ENCODE measurements at places on chromosomes 13 and 19. TPM values are rescaled to one million over a fixed set of nuclear protein-coding genes. Genes with fewer than 3 reads are reported as not detected.

DNA sequence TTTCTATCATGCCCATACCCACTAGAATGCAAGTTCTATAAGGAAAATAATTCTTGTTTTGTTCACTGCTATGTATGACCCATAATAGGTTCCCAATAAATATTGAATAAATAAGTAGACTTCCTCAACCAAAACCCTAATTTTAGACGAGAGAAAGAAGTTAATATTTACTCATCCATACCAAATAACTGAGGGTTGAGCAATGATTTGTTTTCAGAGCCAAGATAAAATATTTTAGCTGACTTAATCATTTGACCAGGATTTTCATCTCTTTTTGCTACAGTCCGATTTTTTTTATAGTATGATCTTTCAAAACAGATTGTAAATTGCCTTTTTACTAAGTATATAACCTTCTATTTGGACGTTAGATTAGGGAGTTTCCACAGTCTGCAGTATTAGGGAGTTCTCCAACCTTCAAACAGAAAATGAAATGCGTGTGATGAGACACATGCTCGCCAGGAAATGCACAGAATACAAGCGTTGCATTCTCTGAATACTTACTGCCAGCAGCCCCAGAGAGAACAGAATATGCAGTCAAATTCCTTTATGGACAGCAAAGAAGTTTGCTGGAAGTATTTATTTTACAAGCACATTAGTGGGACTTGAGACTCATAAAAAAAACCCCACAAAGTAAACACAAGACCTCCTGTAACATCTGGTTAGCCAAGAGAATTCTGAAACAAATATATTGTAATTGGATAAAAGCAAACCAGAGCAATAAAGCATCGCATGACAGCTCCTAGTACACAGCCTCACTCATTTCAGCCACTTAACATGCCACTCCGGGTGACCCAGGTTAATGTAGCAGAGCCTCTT lies 230.0 kb downstream of the MYO16 start:
- DNase-seq = no peak

- DNase-seq = no peak
These were observed 12.5 kb upstream of the MAP1S start for GRCh38 chr19:17706750-17707181.

- DNase-seq = no peak
These were observed 336.5 kb downstream of the FOXO1 start for GRCh38 chr13:40329781-40330485.

DNA sequence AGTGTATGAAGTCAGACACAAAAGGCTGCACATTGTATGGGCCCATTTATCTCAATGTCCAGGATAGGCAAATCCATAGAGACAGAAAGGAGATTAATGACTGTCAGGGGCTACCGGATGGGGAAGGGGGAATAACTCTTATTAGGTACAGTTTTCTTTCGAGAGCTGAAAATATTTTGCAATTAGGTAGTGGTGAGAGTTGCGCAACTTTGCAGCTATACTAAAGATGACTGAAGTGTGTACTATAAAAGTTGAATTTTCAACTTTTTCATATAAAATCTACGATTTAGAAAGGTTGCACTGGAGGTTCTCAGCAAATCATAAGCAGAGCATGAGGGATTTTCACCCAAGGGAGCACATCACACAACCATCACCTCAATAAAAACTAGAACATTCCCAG lies 16.1 kb upstream of the SLC15A1 start:
- no peak for DNase-seq

- no peak for DNase-seq
These were observed 1432.4 kb downstream of the UQCRFS1 start for GRCh38 chr19:27780367-27781075.

DNA sequence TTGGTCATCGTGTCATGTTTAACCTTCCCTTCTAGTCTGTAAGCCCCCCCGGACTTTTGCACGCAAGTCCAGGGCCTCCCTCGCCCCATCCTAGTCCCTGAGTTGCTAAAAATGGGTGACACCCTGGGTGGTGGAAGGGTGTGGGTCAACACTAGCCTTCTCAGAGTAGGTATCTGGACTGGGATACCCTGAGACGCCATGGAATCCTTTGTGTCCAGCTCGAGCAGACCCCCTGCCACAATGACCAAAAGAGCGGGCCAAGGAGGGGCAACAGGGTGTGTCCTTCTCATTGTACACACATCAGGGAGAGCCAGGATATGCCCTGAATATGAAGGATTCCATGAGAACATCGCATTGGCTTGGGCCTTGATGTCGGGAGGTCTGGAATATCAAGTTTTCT lies 67.5 kb upstream of the ATP12A start:
- no peak for DNase-seq

SF3A2 gene
- total RNA-seq = 153 TPM

DNA sequence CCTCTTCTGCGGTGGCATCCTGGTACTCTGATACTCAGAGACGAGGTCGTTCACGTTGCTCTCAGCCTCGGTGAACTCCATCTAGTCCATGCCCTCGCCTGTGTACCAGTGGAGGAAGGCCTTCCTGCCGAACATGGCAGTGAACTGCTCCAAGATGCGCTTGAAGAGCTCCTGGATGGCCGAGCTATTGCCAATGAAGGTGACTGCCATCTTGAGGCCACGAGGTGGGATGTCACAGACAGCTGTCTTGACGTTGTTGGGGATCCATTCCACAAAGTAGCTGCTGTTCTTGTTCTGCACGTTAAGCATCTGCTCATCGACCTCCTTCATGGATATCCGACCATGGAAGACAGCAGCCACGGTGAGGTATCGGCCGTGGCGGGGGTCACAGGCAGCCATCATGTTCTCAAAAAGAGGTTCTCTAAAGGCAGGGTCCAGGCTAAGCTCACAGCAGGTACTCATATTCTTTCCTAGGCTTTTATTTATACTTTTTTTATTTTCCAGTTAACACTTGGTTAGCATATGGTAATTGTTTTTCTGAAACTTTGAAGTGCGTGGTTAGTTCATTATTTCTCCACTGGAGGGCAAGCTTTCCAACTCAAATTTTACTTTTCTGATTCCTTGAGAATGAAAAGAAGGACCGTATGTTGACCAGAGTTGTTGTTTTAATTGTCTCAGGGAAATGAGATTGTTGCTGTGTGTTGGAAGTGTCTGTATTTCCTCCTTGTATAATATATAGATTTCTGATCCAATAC lies 72.4 kb upstream of the RGCC start:
- DNase-seq = no peak

GRCh38 chr13:76882431-76882830 lies 3.8 kb downstream of the KCTD12 start:
- DNase-seq = no peak

DNA sequence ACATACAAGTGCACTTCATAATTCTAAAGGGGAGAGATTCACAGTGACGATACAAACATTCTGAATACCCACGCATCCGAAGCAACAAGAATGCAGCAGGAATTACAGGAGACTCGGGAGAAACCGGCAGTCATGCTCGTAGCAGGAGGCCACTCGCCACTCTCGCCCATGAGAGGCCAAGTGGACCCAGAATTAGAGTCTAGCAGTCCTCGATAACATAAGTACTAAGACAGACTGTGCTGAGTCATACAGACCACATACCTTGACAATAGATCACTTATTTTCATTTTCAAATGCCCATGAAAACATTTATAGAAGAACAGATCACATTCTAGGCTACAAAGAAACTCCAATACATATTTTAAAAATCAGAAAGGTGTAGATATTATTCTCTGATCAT lies 299.1 kb upstream of the TSHZ3 start:
- no peak for DNase-seq

- no peak for DNase-seq
These were observed 238.4 kb downstream of the ITGBL1 start for GRCh38 chr13:101690871-101691270.

DNA sequence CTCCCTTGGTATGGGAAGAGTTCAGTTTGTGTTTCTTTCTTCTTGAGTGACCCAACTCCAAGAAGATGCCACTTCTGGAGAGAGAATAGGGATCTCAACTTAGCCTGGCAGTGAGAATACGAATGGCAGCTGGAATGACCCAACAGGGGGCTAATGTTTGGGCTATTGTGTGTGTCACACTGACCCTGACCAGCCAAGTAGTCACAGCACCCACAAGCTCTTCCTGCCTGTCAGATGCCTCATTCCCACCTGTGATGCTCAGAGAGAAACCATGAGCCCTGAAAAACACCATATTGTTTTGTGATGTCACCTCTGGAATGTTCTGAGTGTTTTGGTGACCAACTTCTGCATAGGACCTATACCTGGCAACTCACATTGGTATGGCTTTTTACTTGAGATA lies at the start of gene CBY2:
TSS of gene CBY2 (plus strand) at position 233 of the 400 bp plus-strand sequence. CDS start at position 304, 71 bp downstream.
- DNase-seq = no peak

GRCh38 chr19:1045247-1045603 lies 5.3 kb downstream of the ABCA7 start:
- peak; percentile 73 for DNase-seq

FAM216B gene
- not detected for total RNA-seq

DNA sequence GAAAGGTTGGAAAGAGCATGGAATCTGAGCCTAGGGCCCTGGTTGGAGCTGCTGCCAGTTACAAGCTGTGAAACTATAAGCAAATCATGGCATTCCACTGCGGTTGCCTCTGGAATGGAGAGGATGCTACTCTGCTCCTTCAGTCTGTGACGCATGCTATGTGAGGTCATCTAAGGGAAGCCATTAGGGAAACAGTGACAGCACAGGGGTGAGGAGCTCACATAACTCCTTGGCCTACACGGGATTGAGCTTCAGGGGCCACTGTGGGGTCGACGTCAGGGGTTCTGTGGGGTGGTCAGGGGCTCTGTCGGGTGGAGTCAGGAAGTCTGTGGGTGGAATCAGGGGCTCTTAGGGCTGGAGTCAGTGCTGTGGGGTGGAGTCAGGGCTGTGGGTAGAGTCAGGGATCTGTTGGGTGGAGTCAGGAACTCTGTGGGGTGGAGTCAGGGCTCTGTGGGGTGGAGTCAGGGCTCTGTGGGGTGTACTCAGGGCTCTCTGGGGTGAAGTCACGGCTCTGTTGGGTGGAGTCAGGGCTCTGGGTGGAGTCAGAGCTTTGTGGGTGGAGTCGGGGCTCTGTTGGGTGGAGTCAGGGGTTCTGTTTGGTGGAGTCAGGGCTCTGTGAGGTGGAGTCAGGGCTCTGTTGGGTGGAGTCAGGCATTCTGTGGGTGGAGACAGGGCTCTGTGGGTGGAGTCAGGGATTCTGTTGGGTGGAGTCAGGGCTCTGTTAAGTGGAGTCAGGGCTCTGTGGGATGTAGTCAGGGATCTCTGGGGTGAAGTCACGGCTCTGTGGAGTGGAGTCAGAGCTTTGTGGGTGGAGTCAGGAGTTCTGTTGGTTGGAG lies 35.8 kb upstream of the MEDAG start:
- peak; percentile 49 for DNase-seq

CLC gene
- 0.30 TPM for total RNA-seq

GRCh38 chr13:51740698-51741097 lies 63.3 kb downstream of the DHRS12 start:
- no peak for DNase-seq

BRSK1 gene
- total RNA-seq = 6.0 TPM

DNA sequence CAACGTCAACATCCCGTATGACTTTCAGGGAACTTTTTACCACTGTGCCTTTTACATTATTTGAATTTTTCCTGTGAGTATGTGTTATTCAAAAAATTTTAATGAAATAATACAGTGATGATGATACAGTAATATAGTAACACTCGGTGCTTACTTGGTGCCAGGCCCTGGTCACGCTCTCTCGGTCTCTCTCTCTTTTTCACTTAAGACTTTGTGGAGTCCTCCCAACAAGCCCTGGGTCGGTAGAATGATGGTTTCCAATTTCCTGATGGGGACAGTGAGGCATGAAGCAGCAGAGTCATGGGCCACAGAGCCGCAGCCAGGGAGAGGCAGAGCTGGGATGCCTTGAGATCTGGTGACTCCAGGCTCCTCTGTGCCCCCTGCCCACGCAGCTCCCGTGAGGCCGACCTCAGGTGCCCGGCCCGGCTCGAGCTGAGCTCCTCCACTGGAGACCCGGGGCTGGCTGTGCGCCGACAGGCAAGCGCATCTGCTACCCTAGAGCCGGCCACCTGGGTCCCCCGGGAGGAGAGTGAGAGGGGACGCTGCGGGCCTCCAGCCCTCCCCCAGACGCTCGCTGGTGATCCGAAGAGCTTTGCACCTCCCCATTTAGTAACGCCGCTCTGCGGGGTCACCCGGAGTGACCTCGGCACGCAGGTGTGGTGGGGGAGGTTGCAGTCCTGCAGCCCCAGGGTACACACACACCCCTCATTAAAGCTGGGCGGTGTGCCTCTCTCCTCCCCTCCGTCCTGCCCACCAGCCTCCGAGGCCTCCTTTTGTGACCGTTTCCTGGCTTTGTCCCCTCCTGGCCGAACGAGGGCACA lies 4.4 kb upstream of the SBK3 start:
- no peak for DNase-seq

DNA sequence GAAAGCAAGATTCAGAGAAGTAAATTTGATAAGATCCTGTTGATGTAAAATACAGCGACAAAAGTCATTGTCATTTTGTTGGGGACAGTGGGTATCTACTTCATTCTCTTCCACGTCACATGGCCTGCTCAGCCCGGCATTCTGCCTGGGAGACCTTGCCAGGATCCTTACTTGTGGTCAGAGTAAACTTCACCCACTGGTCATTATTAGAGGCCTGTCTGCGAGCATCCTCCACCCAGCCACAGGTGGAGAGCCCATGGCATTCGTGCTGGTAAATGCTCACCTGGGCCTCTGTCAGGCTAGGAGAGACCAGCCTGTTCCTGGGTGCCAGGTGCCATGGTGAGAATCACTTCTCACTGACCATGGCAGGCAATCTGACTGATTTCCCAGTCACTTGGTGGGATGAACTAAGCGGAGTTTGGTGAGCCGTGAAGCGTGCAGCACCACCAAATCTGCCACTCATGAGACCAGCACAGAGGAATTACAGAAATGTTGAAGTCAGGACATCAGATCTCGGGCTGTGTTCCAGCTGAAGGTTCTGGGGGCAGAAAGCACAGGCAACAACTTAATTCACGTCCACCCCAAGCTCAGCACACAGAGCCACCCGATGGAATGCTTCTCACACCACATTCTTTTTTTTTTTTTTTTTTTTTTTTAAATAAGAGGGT lies 107.0 kb downstream of the SIPA1L3 start:
- no peak for DNase-seq

DNA sequence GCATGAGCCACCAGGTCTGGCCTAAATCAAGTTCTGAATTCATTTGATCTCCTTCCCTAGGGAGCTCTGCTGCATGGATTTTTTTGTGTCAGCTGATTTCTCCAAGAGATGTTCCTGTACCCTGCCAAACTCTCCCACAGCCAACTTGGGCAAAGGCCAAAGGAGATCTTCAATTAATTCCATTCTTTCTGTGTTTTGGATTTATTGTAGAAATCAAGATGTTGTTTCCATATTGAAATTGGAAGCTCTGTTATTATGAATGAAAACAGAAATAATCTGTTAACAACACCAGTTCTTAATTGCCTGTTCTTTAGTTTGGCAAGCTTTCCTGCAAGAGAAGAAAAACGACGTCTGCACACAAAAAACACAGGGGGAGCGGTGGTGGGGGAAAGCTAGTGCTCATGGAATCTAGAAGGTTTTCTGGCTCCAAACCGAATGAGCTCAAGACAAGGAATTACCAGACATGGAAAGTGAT lies 86.5 kb upstream of the ABCC4 start:
- DNase-seq = no peak

GRCh38 chr13:49354719-49355118 lies 89.1 kb downstream of the CAB39L start:
- DNase-seq = no peak

GRCh38 chr13:33871207-33872004 lies 53.5 kb downstream of the RFC3 start:
- DNase-seq = no peak

- DNase-seq = no peak
These were observed 177.5 kb downstream of the NDFIP2 start for GRCh38 chr13:79658333-79658975.
